ENCODE measurements at places on chromosomes 2 and 18.

- DNase-seq = no peak
Measured at GRCh38 chr2:119253114-119253702, 29.6 kb downstream of the STEAP3 start.

- no peak for DNase-seq
Measured at GRCh38 chr2:239122421-239123110, 274.7 kb downstream of the TWIST2 start.

GRCh38 chr2:61177727-61178549, 15.9 kb downstream of the C2orf74 start:
- DNase-seq = no peak

GRCh38 chr2:112216167-112216566, 38.7 kb downstream of the ZC3H8 start:
- no peak for DNase-seq

DNA sequence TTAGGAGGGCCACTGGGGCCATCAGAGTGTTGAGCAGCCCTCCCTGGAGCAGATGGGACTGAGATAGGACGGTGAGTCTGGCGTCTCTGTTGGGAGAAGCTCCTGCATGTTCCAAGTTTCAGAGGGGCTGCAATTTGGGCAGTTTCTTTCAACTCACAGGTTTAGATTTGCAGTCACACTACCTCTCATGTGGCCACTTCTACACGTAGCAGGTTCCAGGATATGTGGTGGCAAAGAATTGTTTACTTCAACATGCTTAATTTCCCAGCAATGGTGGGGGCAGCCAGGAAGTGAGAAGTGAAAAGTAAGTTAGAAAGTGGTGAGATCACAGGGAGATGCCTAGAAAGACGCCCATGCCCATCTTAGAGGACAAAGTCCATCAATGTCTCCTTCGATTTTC, 9.3 kb downstream of the NCK2 start:
- no peak for DNase-seq

GRCh38 chr2:17583646-17584045, 43.1 kb downstream of the VSNL1 start:
- DNase-seq = no peak

Measured in NCI-H774 (cell line).